ENCODE measurements at places on chromosomes 2 and 18.
A peak's percentile ranks its signal among the peaks of the same experiment; 100 is the strongest.

DNA sequence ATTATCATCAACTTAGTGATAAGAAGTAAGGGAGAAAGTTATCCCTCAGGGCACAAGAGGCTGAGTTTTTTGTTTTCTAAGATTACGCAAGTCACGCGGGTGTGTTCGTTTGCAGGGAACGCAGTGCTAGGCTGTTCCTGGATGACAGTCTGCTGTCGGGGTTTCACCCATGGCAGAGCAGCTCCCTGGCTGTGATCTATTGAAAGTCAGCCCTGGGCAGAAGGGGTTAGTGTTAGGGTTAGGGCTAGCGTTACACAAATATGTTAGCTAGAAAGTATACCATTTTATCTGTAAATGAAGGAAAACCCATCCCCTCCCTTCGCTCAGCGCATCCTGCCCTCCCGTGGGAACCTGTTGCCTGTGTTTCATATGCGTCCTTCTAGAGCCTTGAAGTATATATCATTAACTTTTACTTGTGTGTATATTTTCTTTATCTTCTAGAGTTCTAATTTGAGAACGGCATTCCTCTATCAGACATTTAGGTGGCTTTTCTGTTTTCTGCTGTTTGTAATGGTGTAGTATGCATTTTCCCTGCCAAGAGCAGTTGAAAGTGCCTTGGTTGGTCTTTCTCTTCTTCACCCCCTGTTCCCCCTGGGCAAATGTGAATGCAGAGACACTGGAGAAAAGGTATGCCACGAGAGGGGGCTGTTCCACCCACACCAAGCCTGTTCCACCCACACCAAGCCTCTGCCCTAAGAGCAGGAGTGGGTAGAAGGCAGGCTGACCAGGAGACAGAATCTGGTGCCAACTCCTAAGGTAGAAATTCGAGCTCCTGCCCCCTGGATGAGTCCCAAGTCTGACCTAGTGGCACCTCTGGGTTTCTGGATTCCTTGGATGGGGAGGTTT, 47.0 kb downstream of the ARMC9 start:
- no peak for DNase-seq

GRCh38 chr2:234422981-234423431, 73.9 kb downstream of the ARL4C start:
- DNase-seq = no peak

GRCh38 chr2:150872756-150873395, 385.4 kb upstream of the RND3 start:
- no peak for DNase-seq

DNA sequence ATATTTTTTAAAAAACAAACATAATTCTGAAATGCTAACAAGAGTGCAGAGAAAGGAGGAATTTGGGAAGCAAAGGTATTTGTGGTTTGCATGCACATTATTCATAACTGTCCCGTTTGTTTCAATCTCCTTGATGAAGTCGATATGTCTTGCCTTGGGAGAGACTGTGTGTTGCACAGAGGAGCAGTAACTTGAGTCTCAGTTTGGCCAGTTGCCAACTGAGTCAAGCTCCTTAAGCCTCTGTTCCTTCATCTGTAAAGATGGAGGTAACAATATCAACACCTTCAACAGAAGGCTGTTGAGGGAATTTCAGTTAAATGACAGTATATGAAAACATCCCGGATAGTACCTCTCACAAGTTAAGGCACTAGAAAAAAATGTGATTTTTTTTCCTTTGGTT, 226.2 kb downstream of the ASXL3 start:
- DNase-seq = no peak

GRCh38 chr2:42164046-42164445, 5.1 kb upstream of the EML4 start:
- DNase-seq = no peak

DNA sequence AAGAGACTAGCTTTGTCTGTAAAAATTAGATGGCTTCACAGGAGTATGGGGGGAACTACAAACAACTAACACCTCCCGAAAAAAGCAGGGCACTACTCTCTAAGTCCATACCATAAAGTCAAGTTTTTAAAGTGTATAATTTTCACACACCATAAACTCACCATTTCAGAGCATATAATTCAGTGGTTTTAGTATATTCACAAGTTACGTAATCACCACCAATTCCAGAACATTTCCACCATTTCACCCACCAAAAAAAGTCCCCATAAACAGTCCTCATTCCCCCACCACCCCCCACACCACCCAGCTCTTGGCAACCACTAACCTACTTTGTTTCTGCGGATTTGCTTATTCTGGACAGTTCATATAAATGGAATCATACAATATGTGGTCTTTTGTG, 33.8 kb downstream of the CFAP36 start:
- DNase-seq = no peak

DNA sequence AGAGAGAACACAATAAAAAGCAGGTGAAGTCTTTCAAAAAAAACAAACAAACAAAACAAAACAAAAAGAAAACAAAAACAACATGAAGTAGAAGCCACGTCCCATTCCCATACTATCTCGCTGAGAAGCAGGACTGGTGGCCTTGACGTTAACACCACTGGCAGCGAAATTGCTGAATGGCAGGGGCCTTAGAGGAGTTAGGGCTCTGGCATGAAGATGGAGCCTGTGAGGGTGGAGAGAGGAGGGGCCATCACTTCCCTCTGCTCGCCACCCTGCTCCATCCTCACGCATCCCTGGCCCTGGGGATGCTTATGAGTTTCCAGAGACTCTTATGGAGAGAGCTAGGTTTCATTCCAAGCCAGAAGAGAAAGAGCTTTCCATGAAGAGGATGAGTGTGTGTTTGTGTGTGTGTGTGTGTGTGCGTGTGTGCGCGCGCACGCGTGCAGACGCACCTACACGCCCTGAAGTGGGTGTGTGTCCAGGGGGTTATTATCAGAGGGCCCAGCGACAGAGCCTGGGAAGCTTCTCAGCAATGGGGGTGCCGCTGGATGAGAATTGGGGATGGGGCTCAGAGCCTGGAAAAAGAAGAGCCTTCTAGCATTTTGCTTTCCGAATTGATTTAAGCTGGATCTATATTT, 20.4 kb upstream of the IMPA2 start:
- DNase-seq = no peak

DNA sequence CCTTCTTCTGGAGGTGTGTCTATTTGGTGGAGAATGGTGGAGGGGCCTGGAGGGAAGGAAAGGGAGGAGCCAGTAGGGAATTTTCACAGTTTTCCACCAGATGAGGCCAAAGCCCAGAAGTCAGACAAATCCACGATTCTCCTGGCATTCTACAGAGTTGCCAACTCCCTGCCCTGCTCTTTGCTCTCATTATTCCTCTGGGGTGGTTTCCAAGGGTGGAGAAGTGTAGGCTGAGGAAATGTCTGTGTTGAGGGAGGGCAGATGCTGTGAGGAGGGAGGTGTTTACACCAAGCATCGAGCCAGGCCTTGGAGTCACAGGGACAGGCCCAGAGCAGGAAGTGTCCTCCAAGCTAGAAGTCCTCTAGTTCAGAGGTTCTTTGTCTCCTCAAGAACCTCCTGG, 124.1 kb upstream of the LGALSL start:
- no peak for DNase-seq

DNA sequence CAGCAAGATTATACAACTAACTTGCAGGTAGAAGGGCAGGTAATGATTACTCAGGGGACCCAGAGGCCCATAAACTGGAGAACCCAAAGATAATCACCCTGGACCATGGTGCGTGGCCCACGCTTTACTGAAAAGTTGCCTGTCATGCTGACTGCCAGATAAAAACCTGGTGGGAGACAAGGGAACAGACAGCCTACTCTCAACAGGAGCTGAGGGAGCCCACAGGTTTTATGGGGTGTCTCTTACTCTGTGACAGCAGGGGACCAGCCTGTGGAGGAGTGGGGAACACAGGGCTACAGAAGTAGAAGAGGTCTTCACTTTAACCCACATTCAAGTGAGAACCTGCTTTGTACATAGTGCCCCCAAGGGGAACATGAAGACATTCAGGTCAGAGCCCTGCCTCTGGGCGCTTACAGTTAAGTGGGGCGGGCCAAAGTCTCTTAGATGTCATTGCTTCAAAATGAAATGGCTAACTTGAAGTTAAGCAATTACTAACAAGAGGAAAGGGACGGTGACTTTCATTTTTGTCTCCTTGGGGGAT, 60.4 kb downstream of the DHRS9 start:
- DNase-seq = no peak

- DNase-seq = no peak
Observed at GRCh38 chr2:197927994-197928393, 123.6 kb downstream of the PLCL1 start.

- no peak for DNase-seq
Observed at GRCh38 chr18:73355121-73355520, 487.3 kb upstream of the NETO1 start.

DNA sequence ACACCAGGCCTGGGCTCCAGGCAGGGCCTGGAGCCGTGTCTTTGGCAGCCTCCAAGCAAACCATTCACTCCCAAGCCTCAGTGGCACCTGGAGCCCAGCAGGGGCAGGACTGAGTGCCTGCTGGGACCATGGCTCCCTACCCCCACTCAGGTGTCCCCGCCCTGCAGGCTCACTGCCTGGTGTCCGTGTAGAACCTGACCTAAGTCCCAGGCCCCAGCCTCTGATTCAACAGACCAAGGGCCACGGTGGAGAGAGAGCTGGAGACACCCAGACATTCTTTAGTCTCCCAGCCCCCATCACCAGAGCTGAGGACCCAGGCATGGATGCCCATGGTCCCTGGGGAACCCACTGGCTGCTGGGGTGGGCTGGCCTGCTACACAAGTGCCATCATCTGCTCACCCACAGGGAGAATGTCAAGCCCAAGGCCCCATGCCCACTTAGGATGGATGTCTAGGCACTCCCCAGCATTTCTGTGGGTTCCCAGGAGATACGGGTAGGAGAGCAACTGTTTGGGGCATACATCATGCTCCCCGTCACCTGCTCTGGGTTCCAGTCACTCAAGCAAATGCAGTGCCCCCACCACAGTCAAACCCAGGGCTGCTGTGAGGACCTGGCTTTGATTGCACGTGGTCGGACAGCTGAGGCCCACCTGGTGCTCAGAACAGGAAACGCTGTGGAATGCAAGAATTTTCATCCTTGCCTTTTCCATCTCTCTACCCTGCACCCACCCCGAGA, 42.9 kb upstream of the ATG16L1 start:
- DNase-seq = peak; percentile 29

DNA sequence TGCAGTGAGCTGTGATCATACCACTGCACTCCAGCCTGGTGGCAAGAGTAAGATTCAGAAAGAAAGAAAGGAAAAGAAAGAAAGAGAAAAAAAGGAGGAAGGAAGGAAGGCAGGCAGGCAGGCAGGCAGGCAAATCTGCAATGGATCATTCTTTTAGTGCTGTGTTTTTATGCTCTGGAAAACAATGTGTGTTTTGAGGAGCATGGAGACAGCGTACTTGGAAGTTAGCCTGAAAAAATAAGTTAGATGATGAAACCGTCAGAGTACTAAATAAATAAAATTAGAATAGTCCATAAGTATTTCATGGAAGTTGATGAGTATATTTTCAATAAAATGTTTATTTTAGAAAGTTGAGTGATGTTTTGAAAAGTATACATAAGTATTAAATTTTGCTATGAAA, 366.4 kb upstream of the CDH20 start:
- no peak for DNase-seq

DNA sequence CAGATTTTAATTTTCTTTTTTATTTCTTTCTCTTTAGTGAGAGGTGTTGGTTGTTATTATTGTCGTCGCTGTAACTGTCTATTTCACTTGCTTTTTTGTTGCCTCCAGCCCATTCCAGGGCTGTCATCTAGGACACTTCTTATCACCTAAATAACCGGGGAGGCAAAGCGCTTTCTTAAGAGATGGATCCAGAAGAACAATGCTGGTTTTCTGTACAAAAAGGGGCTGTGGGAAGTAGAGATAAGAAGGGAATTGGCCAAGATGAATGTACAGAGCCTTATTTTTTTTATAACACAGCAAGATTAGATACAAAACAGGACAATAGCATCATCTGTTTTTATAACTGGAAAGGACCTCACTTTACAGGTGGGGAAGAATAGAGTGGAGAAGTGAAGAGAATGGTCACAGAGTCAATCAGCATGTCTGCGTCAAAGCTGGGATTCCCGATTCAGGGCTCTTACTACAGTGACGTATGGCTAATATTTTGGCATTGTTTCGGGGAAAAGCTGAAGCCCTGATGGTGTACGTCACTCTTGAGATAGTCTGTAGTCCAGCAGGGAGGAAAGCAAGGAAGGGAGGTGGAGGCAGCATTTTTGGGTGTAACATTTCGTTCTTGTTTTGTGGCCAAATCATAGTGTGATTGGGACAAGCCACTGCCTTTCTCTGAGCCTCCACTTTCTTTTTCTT, 23.2 kb downstream of the IL1B start:
- no peak for DNase-seq

DNA sequence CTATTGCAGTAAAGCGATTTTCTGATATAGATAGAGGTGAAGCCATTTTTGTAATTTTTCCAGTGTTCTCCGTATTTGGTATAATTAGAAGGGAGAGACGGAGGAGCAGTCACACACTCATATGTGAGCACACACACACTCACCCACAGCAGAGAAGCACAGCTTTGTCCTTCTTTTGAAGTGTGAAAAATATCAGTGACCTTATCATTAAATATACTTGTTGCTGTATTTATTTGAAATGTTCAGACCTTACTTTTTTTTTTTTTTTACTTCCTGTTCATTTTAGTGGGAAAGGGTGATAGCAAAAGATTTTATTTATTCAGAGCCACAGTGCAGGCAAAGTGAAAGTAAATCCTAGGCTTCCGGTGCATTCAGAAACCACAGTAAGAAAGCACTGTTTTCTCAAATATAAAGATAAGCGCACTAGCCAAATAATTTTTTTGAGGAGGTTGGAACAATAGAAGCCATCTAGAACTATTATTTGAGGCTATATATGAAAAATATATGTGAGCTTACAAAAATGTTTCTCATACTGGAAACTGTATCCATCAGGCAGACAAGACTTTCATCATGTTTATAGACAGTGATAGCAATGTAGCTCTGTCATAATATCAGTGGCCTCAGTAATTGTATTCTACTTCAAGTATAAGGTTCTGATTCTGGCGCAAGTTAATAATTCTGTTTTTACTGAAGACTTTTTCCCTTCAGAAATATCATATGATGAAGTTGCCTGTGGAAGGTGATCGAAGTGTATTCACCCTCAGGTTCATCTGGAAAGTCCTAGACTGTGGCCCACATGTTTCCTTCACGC, 37.2 kb downstream of the TSHZ1 start:
- DNase-seq = peak; percentile 66

DNA sequence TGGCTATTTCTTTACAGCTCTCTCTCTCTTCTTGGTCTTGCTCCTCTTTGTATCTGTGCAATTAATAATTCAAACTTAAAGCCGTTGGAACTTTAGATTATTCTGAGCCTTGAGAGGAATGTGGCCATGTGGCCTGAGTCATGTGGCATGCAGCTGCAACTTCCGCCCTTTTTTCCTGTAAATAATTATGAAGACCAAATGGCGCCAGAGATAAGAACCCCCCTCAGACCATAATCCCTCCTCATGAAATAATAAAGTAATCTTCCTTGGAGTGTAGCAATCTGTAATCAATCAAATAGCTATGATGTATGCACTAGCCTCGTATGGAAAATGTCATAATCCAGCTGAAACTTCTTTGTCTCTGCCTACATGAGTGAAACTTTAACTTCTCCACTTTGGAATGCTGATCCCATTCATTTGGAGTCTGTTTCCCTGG, 13.5 kb upstream of the TWSG1 start:
- peak; percentile 62 for DNase-seq

GRCh38 chr2:160697817-160698216, 204.2 kb upstream of the RBMS1 start:
- no peak for DNase-seq

GRCh38 chr18:8463791-8464190, 145.4 kb upstream of the RAB12 start:
- no peak for DNase-seq

- DNase-seq = no peak
Observed at GRCh38 chr2:70723286-70723885, 44.6 kb downstream of the ADD2 start.

GRCh38 chr2:31660812-31661335, 80.1 kb upstream of the SRD5A2 start:
- no peak for DNase-seq
